ENCODE measurements at places on chromosomes 4 and X.

DNA sequence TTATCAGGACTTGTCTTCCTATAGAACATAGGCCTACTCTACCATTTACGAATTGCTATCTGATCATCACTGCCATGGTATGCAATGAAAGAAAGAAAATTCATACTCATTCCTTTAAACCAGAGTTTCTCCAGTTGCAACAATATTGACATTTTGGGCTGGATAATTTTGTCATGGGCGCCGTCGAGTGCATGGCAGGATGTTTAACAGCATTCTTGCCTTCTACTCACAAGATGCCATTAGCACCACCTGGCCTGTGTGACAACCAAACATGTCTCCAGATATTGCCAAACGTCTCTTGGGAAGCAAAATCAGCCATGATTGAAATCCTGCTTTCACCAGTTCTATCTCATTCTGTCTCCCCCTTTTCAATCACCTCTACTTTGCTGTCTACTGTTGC is 63.6 kb upstream of the ARHGAP24 start:
- no peak for DNase-seq

- DNase-seq: peak; percentile 48
Measured at GRCh38 chr4:110197529-110198042, 829 bp downstream of the ELOVL6 start.

GRCh38 chr4:151935411-151935810 is 174.6 kb upstream of the GATB start:
- DNase-seq: no peak

GRCh38 chr4:101037938-101038413 is 309.4 kb downstream of the PPP3CA start:
- DNase-seq: peak; percentile 64

DNA sequence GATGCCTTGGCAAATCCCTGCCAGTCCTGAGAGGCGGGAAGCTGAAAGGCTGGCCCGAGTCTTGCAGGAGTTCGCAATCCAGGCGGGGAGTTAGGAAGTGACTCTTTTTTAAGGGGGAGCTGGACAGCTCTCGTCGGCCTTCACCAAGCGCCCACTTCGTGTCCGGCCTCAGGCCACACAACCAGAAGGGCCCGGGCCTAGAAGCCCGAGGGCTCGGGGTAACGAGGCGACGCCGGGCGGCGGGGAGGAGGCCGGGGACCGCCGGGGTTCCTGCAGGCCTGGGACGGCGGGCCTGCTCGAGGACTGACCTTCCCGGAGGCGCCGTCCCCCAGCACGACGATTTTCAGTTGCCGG is 395 bp downstream of the RAB28 start:
- DNase-seq: peak; percentile 83

- DNase-seq: no peak
Measured at GRCh38 chr4:35516102-35516501, 728.2 kb downstream of the ARAP2 start.

DNA sequence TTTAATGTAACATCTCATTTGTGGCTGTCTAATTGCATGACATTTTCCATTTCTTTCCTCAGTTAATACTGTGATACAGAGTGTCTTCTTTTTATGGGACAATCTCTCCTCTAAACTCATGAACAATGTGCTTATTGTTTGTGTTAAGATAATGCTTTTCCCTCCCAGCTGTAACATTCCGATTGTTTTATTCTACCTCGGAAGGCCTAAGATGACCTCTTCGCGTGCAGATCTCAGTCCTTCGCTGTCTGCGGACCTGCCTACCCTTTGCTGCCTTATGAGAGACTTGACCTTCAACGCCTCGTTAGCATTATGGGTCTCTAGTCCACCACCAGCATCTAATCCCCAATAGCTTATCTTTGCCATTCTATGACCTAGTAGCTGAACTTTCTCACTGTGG is 29.8 kb upstream of the ZFP42 start:
- DNase-seq: no peak

DNA sequence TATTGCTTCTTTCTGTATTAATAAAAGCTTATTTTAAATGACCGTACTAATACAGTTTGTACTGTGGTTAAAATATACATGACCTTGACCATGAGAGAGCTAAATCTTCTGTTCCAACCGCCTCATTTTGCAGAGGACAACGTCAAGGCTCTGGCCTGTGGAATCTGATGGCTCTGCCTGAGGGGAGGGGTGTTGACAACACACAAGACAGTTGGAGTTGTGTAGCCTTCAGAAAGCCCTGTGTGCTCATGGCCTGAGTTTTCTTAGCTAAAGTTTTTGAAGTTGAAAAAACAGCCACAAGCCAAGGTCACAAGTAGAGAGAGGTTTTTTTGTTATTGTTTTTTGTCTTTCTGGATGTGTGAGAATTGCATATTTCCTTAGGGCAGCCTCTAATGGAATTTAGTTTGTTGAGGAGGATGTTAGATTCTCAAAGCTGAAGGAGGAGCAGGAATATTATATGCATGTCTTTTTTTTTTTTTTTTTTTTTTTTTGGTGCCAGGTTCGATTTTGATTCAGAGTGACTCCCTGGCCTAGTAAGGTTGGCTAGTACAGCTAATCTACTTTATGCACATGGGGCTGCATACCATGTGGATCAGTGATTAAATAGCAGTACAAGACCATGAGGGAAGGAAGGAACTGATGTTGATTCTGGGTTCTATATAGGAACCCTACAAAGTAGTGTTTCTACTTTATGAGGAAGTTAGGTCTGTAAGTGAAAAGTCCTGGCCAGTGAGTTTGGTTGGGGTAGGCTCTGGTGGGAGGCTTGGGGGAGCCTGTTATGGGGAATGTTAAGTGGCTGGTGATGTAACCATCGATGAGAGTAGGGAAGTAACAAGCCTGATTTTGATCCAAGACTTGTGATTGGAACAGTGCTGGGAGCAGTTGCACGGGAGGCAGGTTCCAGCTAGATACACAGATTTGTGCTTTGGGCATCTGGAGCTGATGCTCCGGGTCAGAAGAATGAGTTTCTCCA is 20.3 kb downstream of the SMS start:
- DNase-seq: no peak

DNA sequence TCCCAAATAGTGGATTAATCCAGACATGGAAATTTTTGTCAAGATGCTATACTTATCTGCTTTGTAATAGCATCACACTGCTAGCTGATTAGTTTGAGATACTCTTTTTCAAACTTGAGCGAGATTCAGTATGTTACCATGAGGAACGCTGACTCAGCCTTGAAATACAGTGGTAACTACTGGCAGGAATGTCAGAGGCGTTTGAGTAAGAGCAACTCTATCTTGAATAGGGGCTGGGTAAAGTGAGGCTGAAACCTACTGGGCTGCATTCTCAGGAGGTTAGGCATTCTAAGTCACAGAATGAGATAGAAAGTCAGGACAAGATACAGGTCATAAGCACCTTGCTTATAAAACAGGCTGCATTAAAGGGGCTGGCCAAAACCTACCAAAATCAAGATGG is 2519.6 kb downstream of the ARAP2 start:
- DNase-seq: no peak

- DNase-seq: no peak
Measured at GRCh38 chrX:20538974-20539373, 272.3 kb upstream of the RPS6KA3 start.

Data from EH (cell line).